ENCODE measurements at places on chromosomes 5 and 9.

GRCh38 chr5:140590861-140591260, 26.2 kb downstream of the SLC35A4 start:
- no peak for DNase-seq

DNA sequence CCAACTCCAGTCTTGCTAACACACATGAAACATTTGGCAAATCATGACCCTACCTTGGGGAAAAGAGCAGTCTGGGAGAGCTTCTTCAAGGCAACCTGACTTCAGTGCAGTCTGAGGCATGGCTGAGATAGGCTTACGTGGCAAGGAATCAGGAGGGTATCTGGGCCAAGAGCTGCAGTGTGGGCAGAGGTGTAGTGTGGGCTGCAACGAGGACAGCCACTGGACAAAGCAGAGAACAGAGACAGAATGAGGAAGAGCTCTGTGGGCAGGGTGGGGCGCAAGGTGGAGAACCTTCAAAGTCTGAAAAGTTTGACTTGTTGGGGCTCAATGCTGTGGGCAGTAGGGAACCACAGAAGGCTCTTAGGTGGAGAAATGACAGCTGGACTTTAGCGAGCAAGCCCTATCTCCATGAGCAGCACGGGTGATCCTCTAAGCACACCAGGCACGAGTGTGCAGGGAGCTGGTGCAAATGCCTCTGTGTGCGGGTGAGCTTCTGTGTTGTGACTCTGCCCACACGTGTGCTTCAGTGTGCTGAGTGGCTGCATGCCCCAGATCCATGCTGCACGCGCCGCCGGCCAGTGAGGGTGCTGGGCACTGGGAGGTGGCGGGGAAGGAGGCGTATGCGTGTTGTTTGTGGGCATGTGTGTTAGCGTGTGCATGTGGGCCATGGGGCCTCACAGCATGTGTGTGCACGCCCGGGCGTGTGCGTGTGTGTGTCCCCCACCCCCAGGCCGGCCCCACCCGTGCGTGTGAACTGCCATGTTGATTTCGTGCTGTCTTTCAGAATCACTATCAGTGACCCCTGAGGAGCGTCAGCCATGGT, 23.3 kb downstream of the GOLGA2 start:
- DNase-seq, result no peak

- DNase-seq, result no peak
These were observed 752 bp upstream of the GLRX start for GRCh38 chr5:95823218-95823737.

GRCh38 chr5:110070836-110071235, 381.1 kb downstream of the MAN2A1 start:
- DNase-seq, result no peak

DNA sequence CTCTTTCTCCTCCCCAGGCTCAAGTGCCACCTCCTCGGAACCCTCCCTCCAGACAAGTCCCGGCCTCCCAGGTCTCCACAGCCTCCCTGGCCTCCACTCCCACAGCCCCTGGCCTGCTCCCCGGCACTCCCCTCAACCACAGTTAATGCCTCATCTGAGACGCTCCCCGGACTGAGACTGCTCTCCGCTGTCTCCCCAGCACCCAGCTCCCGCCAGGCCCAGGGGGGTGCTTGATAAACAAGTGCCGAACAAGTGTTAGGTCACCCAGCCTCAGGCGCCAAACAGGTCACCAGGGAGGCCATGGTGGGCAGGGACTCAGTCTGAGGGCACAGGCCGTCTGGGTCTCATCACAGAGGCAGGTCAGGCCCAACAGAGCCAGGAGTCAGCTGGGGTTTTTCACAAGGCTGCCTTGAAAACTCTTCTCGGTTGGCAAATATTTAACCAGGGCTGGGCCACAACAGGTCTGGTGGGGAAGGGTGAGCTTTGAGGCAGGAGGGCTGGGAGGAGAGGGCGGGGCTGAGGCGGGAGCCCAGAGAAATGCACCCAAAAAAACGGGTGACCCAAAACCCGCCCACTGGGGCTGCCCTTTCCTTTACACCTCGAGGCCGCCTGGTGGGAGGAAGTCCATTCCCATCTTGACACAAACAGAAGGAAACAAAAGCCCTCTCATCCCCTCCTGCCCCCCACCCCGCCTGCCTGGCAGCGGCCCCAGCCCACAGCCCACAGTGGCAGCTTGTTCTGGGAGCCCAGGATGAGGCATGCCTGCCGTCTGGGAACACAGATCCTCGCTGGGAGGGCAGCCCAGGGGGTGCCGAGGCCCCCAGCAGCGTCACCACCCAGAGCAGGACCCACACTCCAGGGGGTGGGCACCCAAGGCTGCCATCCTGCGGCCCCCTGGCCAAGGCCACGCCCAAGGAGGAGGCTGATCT, 66.6 kb upstream of the STXBP1 start:
- no peak for DNase-seq

DNA sequence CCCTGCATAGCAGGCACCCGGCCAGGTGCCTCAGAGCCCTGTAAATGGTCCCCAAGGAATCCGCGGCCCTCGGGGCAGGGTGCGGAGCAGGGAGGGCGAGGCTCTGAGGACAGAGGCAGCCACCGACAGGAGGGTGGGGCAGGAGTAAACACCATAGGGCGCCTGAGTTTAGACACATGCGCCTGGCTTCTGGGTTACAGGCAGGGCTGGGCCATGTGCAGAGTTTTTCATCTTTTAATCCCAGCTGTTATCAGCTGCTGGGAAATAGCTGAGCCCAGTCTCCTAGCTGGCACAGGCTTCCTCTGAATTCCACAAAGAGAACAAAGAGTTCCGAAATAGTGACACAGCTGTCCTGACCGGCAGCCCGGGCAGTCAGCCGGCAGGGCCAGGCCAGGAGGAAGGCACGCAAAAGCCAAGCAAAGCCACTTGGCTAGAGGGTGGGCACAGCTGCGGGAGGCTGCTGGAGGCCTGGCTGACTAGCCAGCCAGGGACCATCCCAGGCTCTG, 98.9 kb upstream of the PHYKPL start:
- no peak for DNase-seq

GRCh38 chr9:95406121-95406520, 88.6 kb upstream of the FANCC start:
- DNase-seq, result no peak

DNA sequence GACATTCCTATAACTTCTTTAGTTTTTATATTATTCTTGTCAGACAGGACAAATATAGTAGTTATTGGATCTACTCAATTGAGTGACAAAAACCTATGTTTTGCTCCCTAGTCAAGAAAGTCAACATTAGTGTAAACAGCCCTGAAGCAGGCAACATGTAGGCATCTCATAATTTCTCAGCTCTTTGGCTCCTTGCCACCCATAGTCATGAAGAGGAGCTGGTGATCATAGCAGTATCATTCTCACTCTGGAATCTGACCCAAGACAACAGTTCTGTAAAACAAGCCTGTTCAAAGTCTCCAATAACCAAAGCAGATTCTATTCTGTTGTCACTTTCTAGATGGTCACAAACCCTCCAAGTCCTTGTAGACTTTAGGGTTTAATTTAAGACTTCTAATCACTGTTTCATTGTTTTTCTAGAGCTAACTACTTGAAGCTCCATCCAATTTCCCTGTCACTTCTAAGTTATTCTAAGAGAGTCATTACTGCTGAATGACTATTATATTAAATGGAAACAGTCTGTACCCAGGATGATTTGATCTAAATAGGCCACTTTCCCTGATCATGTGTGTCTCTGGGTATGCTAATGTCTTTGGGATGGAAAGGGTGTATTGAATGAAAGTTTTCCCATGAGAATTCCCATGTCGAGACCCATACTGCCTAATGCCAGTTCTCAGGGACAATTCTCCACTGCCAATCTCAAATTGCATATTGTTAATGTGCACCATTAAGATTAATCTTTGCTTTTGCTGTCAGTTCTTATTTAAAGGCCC, 533.3 kb downstream of the ACTL7B start:
- no peak for DNase-seq

DNA sequence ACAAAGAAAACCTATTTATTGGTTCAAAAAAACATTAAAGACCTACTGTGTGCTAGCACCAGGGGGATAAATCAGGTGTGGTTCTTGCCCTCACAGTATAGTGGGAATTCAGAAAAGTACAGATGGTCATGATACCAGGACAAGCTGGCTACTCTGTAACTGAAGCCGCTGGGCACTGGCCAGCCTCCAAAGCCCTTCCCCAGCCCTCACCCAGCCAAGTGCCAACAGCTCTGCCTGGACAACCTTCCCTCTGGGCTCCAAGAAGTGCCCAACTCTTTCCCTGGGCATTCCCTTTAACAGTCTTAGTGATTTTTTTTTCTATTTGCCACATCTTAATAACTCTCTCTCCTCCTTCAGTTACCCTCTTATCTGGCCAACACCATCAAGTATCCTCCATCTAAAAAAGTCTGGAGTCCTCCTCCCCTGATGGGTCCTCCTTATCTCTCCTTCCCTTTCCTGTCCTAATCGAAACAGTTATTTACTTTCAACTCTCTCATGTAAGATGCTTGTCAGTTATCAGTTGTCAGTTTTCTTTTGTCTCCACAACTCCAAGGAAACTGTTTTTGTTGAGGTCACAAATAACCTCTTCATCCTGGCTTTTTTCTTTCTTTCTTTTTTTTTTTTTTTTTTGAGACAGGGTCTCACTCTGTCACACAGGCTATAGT, 13.3 kb upstream of the SEPTIN8 start:
- DNase-seq, result no peak

GRCh38 chr5:133936651-133937015, 31.8 kb downstream of the C5orf15 start:
- no peak for DNase-seq

- peak; percentile 33 for DNase-seq
These were observed 316.2 kb upstream of the CLINT1 start for GRCh38 chr5:158174918-158175851.

DNA sequence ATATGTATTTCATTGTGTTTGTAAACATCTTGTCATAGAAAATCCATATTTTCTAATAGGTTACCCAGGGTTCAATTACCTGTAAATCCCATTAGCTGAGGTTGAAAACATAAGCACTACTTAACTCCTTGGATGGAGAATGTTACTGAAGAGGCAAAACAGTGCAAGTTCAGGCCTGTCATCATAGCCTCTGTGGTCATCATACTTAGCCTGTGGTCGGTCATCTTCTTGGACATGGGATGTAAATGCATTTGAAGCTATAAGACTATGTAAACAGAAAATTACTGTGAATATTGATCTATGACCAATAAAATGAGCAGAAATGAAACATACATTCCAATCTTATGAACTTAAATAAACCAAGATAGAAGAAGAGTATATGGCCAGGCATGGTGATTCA, 164.7 kb downstream of the CHSY3 start:
- peak; percentile 53 for DNase-seq

- DNase-seq, result no peak
These were observed 8.4 kb upstream of the FSD1L start for GRCh38 chr9:105439428-105439827.

- no peak for DNase-seq
These were observed 241.9 kb downstream of the SAXO1 start for GRCh38 chr9:18791074-18791473.

DNA sequence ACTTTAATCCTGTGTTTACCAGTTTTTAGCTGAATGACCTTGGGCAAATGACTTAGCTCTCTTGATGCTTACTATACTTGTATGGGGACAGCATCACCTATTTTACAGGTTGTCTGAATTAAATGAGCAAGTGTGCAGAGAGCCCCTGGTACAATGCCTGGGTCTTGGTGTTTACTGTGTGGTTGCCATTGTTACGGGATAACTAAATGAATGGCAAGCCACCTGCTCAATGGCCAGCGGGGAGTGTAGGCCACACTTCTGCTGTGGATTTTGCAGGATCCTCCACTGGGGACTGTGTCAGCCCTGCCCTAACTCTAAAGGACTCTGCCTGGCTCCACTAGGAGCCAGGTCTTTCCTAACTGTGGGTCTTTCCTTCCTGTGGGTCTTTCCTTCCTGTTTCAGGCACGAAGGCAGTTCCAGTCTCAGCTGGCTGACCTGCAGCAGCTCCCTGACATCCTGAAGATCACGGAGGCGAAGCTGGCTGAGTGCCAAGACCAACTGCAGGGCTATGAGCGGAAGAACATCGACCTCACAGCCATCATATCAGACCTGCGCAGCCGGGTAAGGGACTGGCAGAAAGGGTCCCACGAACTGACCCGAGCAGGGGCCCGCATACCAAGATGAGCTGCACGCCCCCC, 10.3 kb upstream of the GLE1 start:
- DNase-seq, result no peak

DNA sequence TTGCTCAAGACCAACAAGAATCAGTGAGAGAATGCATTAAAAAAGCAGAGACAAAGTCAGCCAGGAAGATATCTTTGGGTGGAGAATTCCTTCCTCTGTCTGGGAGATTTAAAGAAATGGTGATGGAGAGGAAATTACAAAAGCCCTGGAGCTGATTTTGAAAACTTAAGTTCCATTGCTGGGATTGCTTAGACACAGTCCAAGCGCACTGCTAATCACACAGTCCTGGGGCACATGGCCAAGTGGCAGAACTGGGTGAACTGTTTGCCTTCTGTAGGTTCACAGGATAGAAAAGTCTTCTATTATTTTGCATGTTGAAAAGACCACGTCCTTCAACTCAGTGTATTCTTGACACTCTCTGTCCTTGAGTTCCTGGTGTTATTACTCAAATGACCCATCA, 284.9 kb upstream of the FBXL7 start:
- DNase-seq, result no peak

- no peak for DNase-seq
These were observed 14.3 kb upstream of the SNCAIP start for GRCh38 chr5:122297587-122298298.

- DNase-seq, result no peak
These were observed 119.8 kb upstream of the ALDH1B1 start for GRCh38 chr9:38272710-38273109.

- no peak for DNase-seq
These were observed 1.8 kb downstream of the PCDHA7 start for GRCh38 chr5:140835622-140836510.

DNA sequence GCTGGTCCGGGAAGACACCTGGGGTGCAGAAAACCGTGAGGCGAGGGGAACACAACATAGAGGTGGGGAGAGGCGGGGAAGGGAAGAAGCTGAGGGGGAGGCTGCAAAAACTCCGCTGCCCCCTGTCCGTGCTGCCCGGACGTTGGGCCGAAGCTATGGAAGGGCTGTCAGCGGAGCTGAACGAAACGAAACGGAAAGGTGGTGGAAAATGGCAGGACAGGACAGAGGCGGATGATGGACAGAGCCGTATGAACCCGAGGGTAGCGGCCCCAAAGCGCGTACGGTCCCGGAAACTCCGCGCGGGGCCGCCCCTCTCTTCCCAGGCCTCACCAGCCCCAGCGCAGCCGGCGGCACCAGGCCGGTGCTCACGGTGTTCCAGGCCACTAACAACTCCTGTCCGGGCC, 272 bp downstream of the ANAPC2 start:
- no peak for DNase-seq

DNA sequence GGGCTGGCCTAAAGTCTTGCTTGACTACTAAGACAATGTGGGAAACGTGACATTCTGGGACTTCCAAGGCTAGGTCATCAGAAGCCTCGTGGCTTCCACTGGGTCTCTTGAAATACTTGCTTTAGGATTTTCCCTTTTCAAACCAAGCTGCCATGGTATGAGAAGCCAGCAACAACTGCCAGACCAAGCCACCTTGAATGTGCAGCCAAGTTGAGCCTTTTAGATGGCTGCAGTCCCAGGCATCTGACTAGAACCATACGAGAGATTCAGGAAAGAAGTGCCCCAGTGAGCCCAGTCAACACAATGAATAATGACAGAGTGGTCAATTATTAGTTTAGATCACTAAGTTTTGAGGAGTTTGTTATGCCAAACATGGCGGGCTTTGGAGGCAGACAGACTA, 143.3 kb downstream of the SLF1 start:
- no peak for DNase-seq

- no peak for DNase-seq
These were observed 268.3 kb upstream of the WWC1 start for GRCh38 chr5:168023191-168023590.

GRCh38 chr5:174337276-174338184, 292.0 kb downstream of the NSG2 start:
- DNase-seq, result no peak

GRCh38 chr5:89597878-89598277, 714.9 kb upstream of the MEF2C start:
- no peak for DNase-seq
